Thyroid gland (tissue), 4 donors: ENCODE measurements at places on chromosomes 4 and X. TPM values are rescaled to one million over a fixed set of nuclear protein-coding genes. Genes with fewer than 3 reads are reported as not detected.

TEX13C gene
- not detected for total RNA-seq

TEX13B gene
- not detected for total RNA-seq

PCDH19 gene
- total RNA-seq, result 0.40 TPM

PABPC1L2B gene
- total RNA-seq, result not detected

MAOB gene
- total RNA-seq, result 2.8 TPM

MTMR8 gene
- 2.3 TPM for total RNA-seq
